B cell (primary cell): ENCODE measurements at places on chromosomes 1 and 21.

- DNase-seq: no peak
These were observed 623 bp downstream of the RPL22 start for GRCh38 chr1:6198646-6199297.

- no peak for DNase-seq
These were observed 408.7 kb upstream of the TMPRSS15 start for GRCh38 chr21:18812308-18812707.

DNA sequence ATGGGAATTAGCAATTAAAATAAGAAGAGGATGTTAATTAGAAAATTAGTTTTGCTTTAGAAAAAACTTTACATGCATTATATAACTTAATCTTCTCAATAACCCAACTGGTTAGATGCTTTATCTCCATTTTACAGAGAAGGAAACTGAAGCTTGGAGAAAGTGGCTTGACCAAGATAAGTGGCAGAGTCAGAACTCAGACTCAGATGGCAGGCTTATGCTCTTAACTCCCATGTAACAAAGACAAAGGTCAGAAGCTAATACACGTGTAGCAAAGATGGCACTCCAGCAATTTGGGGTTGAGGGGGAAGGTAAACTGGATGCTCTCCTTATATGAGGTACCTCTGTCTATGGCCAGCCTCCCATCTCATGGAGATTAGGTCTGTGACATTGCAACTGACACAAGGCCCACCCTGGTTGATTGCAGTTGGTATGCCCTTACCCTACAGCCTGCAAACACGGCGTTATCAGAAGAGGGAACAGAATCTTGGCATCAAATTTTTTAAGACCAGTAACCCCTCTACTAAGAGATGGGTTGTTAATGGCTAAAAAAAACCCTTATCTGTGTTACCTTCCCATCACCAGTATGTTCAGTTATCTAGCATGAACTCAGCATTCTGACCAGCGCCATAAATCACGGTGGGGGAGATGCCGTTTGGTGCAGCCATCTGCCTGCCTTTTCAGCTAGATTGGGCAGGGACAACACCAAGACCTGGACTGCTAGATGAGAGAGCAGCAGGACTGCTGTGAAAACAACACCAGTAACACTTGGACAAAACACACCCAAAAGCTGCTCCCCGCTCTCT lies 97.0 kb downstream of the UBR4 start:
- DNase-seq: no peak

DNA sequence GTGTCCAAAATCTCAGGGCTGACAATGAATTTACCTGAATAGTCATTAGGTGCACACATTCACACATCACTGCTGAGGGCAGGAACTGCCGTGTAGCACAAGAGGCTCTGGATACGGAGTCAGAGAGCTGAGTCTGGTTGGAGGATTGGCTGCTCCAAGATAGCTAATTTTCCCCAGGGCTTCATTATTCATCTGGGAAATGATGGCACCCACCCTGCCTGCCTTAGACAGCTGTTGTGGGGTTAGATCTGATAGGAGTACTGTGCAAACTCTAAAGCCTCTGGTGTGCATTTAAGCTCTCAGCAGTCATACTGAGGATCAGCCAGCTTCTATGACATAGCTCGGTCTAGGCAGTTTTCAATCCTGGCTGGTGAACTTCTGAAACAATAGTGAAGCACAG lies 67.0 kb downstream of the LMX1A start:
- no peak for DNase-seq

- no peak for DNase-seq
These were observed 266.0 kb downstream of the GPR52 start for GRCh38 chr1:174713796-174714195.

GRCh38 chr21:44365251-44365966 lies 12.0 kb downstream of the TRPM2 start:
- DNase-seq: no peak

- DNase-seq: peak; percentile 43
These were observed 10.2 kb downstream of the EEIG2 start for GRCh38 chr1:108570128-108570527.

GRCh38 chr21:33202464-33203363 lies 27.0 kb upstream of the IFNAR2 start:
- no peak for DNase-seq

DNA sequence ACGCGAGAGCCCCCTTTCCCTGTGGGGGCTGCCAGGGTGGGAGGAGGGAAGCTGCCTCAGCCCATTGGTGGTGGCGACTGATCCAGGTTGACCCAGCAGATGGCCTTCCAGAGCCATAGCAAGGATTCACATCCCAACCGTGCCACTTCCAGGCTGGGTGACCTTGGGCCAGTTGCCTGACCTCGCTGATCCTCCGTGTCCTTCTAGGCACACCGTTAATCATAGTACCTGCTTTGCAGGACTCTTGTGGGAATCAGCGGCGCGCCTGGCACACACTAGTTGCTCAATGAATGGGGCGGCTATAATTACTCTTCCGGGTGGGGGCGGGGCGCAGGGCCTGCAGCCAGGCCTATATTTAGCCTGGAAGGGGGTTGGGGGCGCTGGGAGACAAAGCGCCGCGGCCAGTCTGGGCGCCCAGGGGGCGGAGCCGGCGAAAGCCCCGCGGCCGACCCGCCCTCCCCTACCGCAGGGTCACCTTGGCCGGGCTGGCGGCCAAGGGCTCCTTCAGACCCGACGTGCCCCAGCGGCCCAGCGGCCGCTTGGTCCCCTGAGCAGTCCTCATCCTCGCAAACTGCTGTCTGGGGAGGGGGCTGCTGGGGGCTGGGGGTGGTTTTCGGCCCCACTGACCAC lies 5.1 kb downstream of the HSPB7 start:
- DNase-seq: peak; percentile 58

GRCh38 chr1:28882009-28882628 lies 32.2 kb upstream of the EPB41 start:
- DNase-seq: peak; percentile 84

GRCh38 chr1:218284377-218284916 lies 646 bp upstream of the RRP15 start:
- no peak for DNase-seq

GRCh38 chr1:109191377-109191776 lies 22.3 kb upstream of the SARS1 start:
- DNase-seq: no peak

DNA sequence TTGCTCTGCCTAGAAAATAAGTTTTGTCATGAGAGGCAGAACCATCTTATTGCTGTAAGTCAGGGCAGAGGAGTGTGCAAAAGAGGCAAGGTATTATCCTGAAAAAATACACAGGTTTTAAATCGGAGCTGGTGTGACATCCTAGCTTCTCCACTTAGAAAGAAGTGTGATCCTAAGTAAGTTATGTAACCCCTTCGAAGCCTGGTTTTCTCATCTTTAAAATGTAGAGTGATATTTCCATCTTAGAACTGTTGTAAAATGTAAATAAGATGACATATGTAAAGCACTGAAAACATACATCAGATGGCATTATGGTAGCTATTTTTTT lies 65.1 kb downstream of the IER5 start:
- no peak for DNase-seq

- no peak for DNase-seq
These were observed 123.7 kb downstream of the DAB1 start for GRCh38 chr1:57300186-57300585.

- DNase-seq: no peak
These were observed 11.7 kb downstream of the OLFML3 start for GRCh38 chr1:113990961-113991360.

DNA sequence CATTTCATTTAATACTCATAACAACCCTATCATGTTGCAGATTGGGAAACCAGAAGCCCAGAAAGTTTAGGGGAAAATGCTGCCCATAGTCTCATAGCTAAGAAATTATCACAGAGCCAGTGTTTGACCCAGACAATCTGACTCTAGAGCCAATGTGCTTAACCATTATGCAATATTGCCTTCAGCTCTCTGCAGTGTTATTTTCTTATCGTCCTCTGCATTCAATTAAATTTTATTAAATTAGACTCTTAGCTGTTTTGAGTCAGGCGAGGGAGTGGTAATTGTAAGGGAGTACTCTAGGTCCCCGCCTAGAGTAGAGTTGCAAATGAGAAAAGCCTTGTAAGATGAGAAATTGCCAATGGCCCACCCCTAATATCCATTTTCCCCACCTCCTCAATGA lies 191.1 kb downstream of the TTLL7 start:
- DNase-seq: no peak

DNA sequence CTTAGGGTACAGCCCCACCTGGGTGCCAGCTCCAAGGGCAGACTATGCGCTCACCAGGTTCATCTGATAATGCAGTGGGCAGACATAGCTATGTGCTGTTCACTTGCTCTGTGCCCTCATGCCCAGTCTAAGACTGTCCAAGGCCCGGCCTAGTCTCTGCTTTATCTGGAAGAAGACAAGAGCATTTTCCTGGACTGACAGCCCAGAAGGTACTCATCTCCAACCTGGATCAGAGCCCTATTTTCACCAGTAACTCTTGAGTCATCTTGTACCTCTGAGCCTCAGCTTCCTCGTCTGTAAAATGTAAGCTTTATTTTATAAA lies 28.5 kb upstream of the LRRC8C start:
- DNase-seq: no peak

GRCh38 chr1:156409439-156409838 lies 40.4 kb downstream of the RHBG start:
- DNase-seq: no peak

DNA sequence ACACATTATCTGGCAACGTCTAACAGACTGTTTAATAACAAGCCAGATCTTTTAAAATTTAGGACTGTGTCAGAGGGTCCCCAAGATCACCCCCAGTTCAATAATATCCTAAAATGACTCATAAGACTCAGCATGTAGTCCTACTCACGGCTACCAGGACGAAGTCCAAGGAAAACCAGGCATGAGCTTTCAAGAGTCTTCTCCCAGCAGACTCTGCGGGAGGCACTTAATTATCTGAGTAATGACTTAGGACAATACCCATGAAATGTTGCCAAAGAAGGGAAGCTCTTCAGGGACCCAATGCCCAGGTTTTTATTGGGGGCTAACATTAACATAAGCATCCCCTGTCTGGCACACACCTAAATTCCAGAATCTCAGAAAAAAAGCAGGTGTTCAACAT lies 7.0 kb downstream of the HFM1 start:
- DNase-seq: no peak

DNA sequence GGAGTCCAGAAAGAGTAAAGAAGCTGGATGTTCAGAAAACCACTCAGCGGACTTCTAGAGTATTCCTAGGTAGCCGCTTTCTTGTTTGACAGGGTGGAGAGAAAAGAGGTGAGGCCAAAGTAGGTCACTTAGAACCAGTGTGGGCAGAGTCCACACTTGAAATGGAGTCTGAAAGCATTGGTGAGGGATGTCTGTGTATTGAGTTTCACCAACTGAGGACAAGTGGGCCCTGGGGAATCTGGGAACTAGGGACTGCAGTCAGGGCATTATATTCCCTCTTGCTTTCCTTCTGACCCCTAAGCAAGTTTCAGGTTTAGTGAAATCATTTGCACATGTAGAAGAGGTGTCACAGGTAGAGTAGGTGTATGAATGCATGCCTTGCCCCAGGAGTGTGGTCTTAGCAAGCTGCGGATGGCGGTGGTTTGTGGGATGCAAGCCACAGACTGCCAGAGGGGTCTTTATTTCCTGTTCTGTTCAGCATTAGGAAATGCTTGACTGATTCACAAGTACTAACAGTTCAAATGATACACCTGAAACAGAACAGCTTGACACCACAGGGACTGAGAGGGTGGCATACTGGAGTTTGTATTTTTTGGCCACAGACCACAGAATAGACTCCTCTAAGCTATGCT lies 1.1 kb upstream of the GNG12 start:
- DNase-seq: no peak

DNA sequence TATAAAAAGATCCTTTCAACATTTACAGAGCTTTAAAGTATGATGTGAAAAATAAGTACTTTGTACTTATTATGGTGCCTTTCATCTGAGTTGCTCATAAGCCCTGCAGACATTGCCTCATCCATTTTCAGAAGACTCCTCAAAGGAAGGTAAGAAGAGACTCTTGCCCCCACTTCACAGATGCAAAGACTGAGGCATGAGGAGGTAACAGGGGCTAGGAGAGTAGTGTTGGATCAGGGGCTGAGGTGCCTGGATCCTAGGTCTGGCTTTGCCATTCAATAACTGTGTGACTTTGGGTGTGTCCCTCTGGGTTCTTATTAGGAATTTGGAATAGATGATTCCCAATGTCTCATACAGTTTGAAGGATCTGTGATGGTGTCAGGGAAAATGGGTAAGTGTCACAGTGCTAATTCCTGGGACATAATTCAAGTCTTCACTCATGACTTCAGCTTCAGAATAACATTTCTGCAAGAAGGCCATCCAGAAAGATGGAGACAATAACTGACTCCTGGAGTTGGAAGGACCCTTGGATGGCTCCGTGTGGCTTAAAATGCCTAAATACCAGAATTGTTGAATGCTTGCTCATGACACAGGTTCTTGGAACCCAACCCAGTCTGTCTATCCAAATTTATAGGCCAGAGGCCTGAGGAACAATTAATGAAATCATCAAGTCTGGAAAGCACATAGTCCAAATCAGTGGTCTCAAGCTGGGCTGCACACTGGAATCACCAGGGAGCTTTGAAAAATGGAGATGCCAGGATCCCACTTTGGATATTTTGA lies 93.1 kb upstream of the RUNX1 start:
- DNase-seq: no peak

DNA sequence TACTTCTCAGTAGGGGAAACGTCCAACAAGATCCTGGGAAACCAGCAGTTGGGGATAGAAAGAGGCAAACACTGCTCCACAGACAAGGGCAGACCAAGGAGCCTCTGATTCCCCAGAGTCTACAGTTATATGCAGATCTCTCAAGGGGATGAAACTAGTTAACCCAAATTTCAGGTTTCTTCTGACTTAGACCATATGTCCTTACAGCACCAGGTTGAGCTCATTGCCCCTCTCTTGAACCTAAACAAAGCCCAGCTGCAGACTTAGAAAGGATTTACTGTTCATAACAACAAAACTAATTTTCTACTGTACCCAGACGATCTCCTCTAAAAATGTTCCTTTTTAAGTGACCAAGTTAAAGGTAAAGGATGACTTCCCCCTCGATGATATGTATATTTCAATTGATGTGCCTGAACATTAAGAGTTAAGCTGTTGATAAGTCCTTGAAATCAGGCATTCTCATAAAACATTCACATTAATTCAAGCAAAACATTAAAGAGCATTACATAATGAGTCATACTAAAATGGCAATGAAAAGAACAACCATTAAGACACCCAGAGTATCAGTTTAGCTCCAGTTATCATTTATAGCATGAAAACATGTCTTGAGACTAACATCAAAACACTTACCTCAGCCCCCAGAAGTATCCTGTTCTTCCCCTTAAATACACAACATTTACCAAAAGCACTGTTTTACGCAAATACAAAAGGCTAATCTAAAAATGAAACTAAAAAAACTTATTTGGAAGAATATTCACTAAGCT lies 24.1 kb downstream of the SMYD3 start:
- peak; percentile 11 for DNase-seq

DNA sequence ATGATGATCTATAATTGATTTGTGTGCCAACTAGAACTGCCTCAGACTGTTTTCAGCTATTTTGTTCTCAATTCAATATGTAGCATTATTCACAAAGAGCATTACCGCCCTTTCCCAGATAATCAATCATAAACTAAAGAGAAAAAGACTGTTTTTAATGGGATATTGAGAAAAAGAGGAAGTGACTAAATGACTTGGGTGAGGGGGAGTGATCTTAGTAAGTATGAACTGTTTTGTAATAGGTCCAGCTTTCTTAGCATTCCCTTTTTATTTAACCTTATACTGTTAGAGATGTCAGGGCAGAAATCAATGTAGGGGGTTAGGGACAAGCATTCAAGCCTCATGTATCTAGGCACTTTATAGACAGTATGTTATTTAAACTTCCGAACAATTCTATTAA lies 157.8 kb upstream of the DPYD start:
- DNase-seq: no peak
